T-helper 22 cell (primary cell): ENCODE measurements at places on chromosomes 3 and 15.

- DNase-seq = no peak
Measured at GRCh38 chr15:94451466-94451865, 220.1 kb downstream of the MCTP2 start.

GRCh38 chr15:77959432-77959879, 118.1 kb downstream of the TBC1D2B start:
- DNase-seq = peak; percentile 37

DNA sequence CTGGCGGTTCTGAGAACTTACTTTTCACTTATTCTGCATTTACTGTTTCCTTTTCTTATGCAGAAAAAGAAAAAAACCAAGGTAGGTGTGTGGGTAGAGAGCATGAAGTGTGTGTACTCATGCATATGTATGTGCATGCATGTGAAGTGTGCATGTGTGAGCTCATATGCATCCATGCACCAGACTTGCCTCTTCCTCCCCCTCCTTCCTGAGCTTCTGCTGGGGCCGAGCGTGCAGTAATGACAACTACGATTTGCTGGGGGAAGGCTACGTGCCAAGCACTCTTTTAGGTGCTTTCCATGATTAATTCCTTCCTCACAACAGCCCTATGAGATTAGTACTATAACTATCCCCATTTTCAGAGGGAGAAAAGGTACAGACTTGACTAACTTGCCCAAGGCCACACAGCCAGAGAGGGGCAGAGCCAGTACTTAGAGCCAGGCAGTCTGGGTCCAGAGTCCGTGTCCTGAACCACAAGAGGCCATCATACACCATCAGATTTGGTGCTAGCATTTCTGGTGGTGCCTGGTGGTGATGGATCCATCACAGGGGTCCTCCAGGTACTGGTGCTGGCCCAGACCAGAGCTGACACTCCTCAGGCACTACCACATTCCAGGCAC, 46.7 kb downstream of the CAPN3 start:
- DNase-seq = no peak

GRCh38 chr3:146513386-146514051, 30.9 kb downstream of the PLSCR1 start:
- no peak for DNase-seq

DNA sequence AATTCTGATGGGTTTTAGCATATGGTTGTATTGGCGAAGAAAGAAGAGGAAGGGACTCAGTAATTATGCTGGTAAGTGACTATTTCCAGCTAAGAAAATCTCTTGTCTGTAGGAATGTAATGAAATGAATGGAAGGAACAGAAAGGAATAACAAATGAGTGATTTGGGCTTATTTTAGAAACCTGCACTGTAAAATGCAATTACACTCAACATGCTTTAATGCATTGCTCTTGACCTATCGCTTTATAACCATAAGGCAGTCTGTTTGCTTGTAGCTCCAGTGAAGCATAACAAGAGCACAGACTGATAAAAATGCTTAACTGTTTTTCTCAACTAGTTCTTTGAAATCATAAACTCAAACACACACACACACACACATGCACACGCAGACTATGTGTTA, 549.0 kb downstream of the ROBO2 start:
- DNase-seq = no peak

DNA sequence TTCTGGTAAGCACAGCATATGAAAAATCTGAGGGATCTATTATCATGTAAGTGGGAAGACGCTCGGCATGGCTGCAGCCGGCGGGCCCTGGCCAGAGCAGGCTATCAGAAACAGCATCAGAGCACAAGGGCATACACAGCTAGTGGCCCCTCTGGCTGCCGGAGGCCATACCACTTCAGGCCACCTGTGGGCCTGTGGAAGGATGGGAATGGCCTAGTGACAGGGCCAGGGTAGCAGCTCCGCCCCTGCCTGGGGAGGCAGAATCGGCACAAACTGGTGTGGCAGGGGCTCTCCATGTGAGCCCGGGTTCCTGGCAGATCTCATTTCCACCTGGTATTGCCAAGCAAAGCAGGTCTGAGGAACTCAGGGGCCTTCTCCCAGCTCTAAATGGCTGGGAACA, 46.4 kb downstream of the SH3BP5 start:
- no peak for DNase-seq

- no peak for DNase-seq
Measured at GRCh38 chr3:8499181-8499611, 2.4 kb upstream of the LMCD1 start.

DNA sequence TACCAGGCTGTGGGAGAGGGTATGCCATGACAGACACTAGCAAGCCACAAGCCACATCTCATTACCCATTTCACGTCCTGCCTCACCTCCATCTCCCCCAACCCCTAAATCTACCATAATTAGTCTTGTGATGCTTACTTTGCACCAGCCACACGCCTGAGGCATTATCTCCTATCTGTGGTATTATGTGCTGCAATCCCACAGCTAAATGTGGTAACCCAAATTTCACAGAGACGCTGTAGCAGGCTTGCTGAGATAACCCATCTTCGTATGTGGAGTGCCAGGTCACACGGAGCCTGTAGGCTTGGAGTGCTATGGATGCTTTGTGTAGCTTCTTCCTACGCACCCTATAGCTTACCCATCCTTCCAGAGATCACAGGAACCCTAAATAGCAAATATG, 256.7 kb upstream of the KCNH8 start:
- no peak for DNase-seq
